ENCODE measurements at places on chromosomes 5 and 9.

GRCh38 chr9:134916161-134916665 is 1.5 kb downstream of the FCN1 start:
- no peak for DNase-seq

- DNase-seq, result no peak
Observed at GRCh38 chr5:67005737-67006499, 190.7 kb downstream of the CD180 start.

- DNase-seq, result no peak
Observed at GRCh38 chr9:69898714-69899209, 78.1 kb downstream of the CFAP95 start.

- DNase-seq, result no peak
Observed at GRCh38 chr5:132420706-132421272, 51.3 kb downstream of the SLC22A5 start.

- DNase-seq, result no peak
Observed at GRCh38 chr5:116421080-116421629, 153.5 kb downstream of the SEMA6A start.

GRCh38 chr9:137114220-137114612 is 317 bp downstream of the DPP7 start:
- DNase-seq, result no peak

DNA sequence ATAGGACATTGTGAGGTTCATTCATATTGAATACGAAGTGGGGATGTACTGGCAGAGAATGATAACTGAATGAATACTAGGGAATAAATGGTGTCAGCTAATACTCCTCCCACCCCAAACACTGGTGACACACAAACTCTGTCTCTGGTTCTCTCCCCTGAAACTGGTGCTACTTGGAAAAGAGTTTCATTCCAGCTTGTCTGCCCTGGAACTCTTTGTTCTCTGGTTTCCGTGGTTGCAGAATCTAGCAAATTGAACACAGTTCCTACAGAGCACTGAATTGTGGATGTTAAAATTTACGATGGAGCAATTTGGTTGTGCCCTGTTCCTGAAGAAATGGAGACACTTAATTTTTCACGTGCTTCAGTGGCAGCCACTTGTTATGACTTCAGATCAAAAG is 181.7 kb downstream of the KCTD16 start:
- no peak for DNase-seq

GRCh38 chr5:5169466-5169865 is 29.3 kb downstream of the ADAMTS16 start:
- DNase-seq, result no peak

DNA sequence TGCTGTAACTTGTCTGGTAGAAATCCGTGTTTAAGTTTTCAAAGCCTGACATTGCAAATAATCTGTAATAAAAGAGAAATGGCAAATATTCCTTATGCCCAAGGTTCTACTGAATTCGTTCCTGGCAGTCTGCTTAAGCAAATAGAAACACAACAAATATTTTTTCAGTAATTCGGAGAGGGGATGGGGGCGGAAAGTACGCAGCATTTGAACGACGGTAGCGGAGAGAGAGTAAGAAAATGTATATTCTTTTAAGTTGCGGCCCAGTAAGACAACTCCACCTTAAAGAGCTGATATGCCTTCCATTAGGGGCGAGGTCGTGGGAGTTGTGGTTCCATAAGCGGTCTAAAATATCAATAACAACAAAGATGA is 569 bp downstream of the YIPF5 start:
- no peak for DNase-seq

- no peak for DNase-seq
Observed at GRCh38 chr5:80654054-80654390, 430 bp upstream of the MSH3 start.

GRCh38 chr5:103366918-103367549 is 108.5 kb downstream of the MACIR start:
- no peak for DNase-seq

DNA sequence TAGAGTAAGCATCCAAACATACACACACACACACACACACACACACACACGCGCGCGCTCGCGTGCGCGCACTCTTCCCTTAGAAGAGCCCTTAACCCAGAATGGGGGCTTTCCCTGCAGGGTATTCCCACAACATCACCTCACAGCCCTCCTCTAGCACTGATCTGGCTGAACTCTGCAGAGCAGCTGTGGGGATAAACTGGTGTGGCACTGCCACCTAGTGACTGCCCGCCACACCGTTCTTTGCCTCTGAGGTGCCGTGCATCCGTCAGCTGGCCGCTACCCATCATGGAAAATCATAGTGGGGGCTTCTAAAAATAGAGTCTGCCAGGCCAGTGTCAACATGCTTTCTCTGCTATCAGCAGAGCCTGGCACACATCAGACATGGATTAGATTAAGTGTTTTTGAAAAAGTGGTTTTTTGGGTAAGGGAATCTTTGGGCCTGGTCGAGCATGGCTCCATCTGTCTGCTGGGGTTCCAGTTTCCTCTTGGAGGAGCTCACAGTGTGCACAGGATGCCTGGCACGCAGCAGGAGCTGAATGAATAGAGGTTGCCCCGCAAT is 88.1 kb downstream of the KCNN2 start:
- DNase-seq, result peak; percentile 82

GRCh38 chr9:119020284-119020683 is 349.0 kb downstream of the BRINP1 start:
- no peak for DNase-seq

- DNase-seq, result peak; percentile 69
Observed at GRCh38 chr5:74919487-74919886, 53.3 kb upstream of the FAM169A start.

All from midbrain (tissue), 1 donor.